ENCODE measurements at places on chromosomes 3 and 15. TPM values are rescaled to one million over a fixed set of nuclear protein-coding genes. Genes with fewer than 3 reads are reported as not detected.

The SLC27A2 gene
- 2.0 TPM for total RNA-seq

The PPP4R2 gene
- 71.5 TPM for total RNA-seq

The PPP1R14D gene
- not detected for total RNA-seq

The TICRR gene
- 1.8 TPM for total RNA-seq

The STXBP5L gene
- total RNA-seq: not detected

The TRPM1 gene
- total RNA-seq: not detected

All from left lung (tissue), 14 donors.